ENCODE measurements at places on chromosomes 3 and 15. TPM values are rescaled to one million over a fixed set of nuclear protein-coding genes. Genes with fewer than 3 reads are reported as not detected.

The CASR gene
- total RNA-seq = 2.3 TPM

The P2RY13 gene
- total RNA-seq = not detected

The ANKRD63 gene
- 0.56 TPM for total RNA-seq

- peaks cover 29% of the 10 kb centered on the region for H3K27me3 ChIP-seq
- H3K27ac ChIP-seq = no peak overlapping the region
- no peak overlapping the region for H3K4me3 ChIP-seq
- DNase-seq = peak; percentile 47
These were observed 751.7 kb upstream of the GOLIM4 start for GRCh38 chr3:168847291-168847883.

GRCh38 chr15:90191794-90192509 lies 9.2 kb upstream of the SEMA4B start:
- H3K36me3 ChIP-seq = peaks cover 4% of the 10 kb centered on the region
- DNase-seq = peak; percentile 63
- H3K27me3 ChIP-seq = no peaks in the 10 kb centered on the region

GRCh38 chr3:154422694-154423093 lies 7.3 kb downstream of the GPR149 start:
- H3K27ac ChIP-seq = no peak overlapping the region
- DNase-seq = no peak
- H3K4me1 ChIP-seq = peaks cover 1% of the 10 kb centered on the region
- H3K36me3 ChIP-seq = no peaks in the 10 kb centered on the region
- H3K27me3 ChIP-seq = peaks cover 8% of the 10 kb centered on the region

GRCh38 chr15:55846116-55846707 lies 103.3 kb upstream of the PRTG start:
- peaks cover 42% of the 10 kb centered on the region for H3K36me3 ChIP-seq
- peak; percentile 77 for DNase-seq
- no peak overlapping the region for H3K27ac ChIP-seq
- H3K4me1 ChIP-seq = no peaks in the 10 kb centered on the region

- peaks cover 18% of the 10 kb centered on the region for H3K36me3 ChIP-seq
- peak overlapping the region; percentile 89 for H3K4me3 ChIP-seq
- DNase-seq = no peak
- peak overlapping the region; percentile 58 for H3K27ac ChIP-seq
These were observed 1.4 kb downstream of the PCCB start for GRCh38 chr3:136251511-136251910.

GRCh38 chr15:37017031-37017625 lies 83.2 kb downstream of the MEIS2 start:
- H3K27ac ChIP-seq = no peak overlapping the region
- H3K36me3 ChIP-seq = no peaks in the 10 kb centered on the region

GRCh38 chr3:187696021-187696420 lies 6.3 kb downstream of the RTP2 start:
- DNase-seq = no peak
- H3K4me1 ChIP-seq = no peaks in the 10 kb centered on the region
- no peak overlapping the region for H3K4me3 ChIP-seq
- peaks cover 81% of the 10 kb centered on the region for H3K27me3 ChIP-seq

DNA sequence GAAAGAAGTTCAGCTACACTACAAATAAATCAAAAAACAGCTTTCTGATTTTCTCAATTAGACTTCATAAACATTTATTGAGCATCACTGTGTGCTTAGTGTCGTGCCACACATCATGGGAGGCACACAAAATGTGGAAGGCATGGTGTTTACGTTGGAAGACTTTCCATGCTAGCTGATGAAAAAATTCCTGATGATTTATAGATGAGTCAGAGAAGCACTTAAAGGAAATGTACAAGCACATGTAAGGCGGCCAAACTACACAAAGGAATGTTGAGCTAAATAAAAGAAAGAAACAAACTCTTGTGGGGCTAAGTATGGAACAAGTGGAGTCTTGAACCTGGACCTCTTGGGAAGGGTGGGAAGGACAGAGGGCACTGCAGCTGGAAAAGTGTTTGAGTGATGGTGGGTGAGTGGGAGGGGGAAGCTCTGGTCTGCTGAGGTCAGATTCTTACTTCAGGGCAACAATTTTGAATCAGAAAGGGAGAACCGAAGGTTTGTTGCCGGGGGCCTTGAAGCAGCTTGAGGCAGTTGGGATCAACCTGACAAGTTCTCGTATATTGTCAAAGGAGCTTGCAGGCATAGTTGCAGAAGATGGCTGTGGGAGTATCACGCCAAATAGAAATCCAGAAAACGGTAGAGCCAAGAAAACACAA lies 66.9 kb downstream of the FOXB1 start:
- no peak for DNase-seq
- H3K27me3 ChIP-seq = peaks cover 10% of the 10 kb centered on the region
- peaks cover 8% of the 10 kb centered on the region for H3K4me1 ChIP-seq
- no peak overlapping the region for H3K4me3 ChIP-seq

DNA sequence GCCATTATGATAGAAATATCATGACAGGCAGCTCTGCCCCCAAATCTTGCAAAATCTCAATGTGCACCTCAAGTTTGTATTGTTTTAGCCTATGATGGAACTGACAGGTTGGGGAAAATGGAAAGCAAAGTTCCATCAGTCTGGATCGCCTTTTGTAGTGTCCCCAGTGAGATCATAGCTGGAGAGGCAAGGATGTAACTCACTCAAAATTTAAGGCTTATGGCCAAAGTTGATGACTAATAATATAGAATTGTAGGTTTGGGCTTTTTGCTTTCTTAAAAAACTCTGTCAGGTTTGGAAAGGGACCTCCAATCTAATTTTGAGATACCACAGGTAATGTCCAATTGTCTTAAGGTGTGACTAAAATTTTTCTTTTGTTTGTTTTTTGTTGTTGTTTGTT lies 1.4 kb upstream of the ACP3 start:
- H3K4me1 ChIP-seq = peaks cover 33% of the 10 kb centered on the region
- DNase-seq = no peak
- H3K27ac ChIP-seq = peak overlapping the region; percentile 79
- H3K4me3 ChIP-seq = no peak overlapping the region
- H3K27me3 ChIP-seq = no peaks in the 10 kb centered on the region
- peaks cover 8% of the 10 kb centered on the region for H3K36me3 ChIP-seq
